ENCODE measurements at places on chromosomes 3 and 15.

DNA sequence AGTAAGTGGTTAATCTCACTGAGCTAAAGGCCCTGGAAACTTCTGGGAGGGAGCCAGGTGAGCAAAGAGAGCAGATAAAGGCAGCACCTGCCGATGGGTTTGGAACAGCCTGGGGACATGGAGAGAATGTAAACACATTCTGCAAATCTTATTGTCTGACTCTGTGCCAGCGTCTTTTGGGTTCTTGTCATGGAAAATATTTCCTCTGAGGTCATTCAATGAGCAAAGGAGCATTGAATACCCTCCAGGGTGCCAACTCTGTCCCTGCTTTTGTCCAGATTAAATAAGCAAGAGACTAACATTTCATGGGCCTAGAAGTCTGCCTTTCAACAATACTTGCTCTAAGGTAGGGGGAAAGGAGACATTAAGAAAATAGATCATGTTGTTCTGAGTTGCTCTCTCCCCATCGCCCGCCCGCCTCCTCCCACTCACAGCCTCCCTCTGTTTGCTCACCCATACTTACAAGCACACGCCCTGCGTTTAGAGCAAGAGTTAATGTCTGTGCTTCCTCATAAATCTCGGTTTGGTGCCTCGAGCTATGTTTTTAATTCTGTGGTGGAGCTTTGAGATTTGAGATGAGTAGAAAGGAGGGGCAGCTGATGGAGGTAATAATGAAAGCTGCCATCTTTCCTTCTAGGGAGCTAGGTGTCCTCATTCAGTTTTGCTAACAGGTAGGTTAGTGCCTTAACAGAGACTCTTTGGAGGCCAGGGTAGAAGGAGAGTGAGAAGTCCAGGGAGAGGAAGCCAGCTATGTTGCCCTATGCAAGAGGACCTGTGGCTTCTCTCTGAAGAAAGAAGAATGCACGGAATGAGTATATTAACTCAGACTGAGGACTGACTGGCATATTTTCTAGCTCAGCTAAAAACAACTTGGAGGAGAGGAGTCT is 132.9 kb downstream of the TPRG1 start:
- DNase-seq: no peak

- DNase-seq: no peak
Observed at GRCh38 chr15:69647142-69647513, 194.5 kb downstream of the RPLP1 start.

- DNase-seq: no peak
Observed at GRCh38 chr3:43080726-43081568, 24.9 kb downstream of the POMGNT2 start.

DNA sequence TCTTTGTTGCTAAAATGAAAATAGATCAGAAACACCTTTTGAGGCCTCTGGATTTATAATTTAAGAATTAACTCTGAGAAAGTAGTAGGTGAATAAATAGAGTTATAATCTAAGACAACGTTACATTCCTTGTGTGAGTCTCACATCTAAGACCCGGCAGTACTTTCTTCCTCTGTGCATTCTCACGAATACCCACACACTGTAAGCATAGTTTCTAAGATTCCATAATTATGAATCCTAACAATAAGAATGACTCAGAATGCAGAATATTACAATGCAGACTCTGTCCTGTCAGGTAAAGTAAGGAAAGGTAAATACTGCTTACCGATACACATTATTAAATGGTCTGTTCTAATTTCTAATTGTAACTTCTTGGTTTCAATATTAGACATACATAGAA is 257.7 kb upstream of the CNTN6 start:
- no peak for DNase-seq

DNA sequence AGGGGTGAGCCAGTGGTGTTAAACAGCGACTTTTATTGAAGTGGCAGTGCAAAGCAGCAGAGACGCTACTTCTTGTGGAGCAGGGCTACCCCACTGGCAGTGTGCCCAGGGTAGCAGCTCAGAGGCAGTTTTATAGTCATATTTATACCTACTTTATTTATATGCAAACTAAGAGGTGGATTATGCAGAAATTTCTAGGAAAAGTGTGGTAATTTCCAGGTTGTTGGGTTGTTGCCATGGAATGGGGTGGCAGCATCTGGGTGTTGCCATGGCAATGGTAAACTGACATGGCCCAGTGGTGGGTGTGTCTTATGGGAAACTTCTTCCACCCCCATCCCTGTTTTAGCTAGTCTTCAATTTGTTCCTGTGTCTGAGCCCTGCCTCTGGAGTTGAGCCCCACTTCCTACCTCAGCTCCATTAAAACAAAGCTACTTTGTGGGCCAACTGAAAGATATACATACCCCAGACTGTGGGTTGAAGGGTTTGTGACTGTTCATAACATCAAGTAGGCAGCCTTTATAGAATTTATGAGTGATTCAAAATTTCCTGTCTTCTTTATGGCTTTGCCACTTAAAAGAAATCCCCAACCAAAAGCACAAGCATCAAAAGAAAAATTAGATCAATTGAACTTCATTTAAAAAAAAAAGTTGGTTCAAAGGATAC is 60.3 kb downstream of the EBLN2 start:
- DNase-seq: no peak

GRCh38 chr3:67557848-67558355 is 96.5 kb downstream of the SUCLG2 start:
- DNase-seq: no peak

DNA sequence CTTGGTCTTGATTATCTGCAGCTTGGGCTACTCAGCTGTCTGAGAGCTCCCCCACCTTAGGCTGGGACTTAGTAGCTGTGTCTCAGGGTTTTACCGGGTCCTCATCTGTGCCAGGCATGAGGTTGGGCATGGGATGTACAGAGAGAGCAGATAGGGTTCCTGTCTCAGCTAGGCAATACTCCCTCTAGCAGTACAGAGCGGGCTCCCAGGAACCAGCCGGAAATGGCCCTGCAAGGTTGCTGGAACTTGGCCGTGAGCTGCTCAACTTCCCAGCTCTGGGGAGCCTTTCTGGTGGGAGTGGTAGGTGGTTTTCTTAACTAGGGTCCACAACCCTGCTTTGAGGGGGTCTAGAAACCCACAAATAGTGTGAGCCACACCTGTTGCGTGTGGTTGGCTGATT is 58.3 kb downstream of the ATP2B2 start:
- no peak for DNase-seq

GRCh38 chr15:93121107-93121506 is 32.1 kb upstream of the RGMA start:
- no peak for DNase-seq

All from cortex of kidney (tissue), 1 donor.